ENCODE measurements at places on chromosomes 1 and 21.

GRCh38 chr1:108537976-108538375 is 21.9 kb upstream of the EEIG2 start:
- DNase-seq = no peak

- DNase-seq = peak; percentile 65
Observed at GRCh38 chr1:209747580-209748262, 8.1 kb upstream of the TRAF3IP3 start.

- no peak for DNase-seq
Observed at GRCh38 chr1:109084563-109085517, 5.7 kb upstream of the TMEM167B start.

GRCh38 chr1:156153362-156153761 is at the start of gene SEMA4A:
SEMA4A (plus strand) TSS chr1:156153585; CDS start chr1:156154579, 994 bp downstream.
- no peak for DNase-seq

DNA sequence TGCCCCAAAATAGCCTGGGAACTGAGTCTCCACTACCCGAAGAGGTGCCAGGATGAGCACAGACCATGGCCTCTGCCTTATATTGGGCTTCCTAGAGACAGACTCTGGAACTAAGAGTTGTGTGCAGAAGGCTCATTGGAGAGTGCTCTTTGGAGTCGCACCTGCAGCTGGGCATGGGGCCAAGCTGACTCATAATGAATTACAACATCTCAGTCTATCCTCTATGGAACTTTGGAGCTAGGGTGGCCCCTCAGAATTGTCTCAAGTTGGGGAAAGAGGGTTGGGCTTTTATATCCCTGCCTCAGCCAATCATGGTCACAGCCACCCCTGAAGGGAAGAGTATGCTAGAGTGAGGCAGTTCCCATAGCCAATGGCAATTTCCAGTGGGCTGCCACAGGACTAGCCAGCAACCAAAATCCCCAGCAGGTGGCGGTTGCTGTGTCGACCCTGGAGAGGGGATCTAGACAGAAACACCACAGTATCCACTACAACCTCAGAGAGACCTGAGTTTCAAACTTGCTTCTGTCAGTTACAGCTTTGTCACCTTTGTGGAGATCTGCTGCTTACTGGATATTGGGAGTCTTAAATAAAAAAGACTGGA is 93.8 kb downstream of the DMRTA2 start:
- no peak for DNase-seq

- no peak for DNase-seq
Observed at GRCh38 chr21:39451332-39452206, at the start of gene SH3BGR. SH3BGR (plus strand) TSS chr21:39451970; CDS start chr21:39452097, 127 bp downstream.

- no peak for DNase-seq
Observed at GRCh38 chr21:44736291-44737004, 25.1 kb upstream of the TSPEAR start.

GRCh38 chr1:85577419-85578320 is 2.9 kb upstream of the CCN1 start:
- no peak for DNase-seq

- DNase-seq = no peak
Observed at GRCh38 chr1:184283999-184284398, 102.8 kb upstream of the C1orf21 start.

GRCh38 chr1:51294566-51295184 is 35.7 kb downstream of the TTC39A start:
- DNase-seq = no peak

DNA sequence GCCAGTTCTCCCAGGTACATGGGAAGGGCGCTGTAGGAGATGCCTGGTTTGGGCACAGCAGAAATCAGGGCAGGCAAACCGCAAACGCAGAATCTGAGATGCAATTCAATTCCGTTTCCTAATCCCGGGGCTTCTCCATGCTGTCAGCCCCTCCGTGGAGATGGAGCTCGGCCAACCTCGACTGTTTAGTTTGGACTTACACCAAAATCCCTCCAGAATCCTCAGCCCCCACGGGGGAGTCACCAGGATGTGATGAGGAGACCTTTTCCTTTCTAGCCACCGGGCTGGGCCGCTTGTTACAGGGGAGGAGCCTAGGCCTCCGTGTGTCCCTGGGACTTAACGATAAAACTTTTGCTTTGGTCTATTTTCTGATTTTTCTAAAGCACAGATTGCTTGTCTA is 7.9 kb downstream of the SLC2A7 start:
- no peak for DNase-seq

DNA sequence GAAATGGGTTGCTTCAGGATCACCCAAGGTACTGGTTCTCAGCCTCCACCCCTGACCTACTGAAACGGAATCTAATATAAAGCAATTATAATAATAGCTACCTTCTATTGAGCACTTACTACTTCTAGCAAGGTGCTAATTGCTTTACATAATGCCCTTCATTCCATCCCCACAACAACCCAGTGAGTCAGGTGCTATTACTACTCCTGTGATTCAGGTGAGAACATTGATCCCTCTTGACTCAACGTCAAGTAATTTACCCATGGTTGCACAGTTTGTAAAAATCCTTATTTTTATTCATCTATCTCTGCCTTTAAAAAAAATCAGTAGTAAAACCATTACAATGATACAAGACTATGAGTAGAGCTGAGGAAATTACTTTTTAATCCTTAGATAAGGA is 85.2 kb downstream of the UCHL5 start:
- no peak for DNase-seq

- no peak for DNase-seq
Observed at GRCh38 chr1:181969902-181970301, 91.6 kb downstream of the ZNF648 start.

GRCh38 chr1:66041654-66042053 is 249.0 kb downstream of the PDE4B start:
- no peak for DNase-seq

DNA sequence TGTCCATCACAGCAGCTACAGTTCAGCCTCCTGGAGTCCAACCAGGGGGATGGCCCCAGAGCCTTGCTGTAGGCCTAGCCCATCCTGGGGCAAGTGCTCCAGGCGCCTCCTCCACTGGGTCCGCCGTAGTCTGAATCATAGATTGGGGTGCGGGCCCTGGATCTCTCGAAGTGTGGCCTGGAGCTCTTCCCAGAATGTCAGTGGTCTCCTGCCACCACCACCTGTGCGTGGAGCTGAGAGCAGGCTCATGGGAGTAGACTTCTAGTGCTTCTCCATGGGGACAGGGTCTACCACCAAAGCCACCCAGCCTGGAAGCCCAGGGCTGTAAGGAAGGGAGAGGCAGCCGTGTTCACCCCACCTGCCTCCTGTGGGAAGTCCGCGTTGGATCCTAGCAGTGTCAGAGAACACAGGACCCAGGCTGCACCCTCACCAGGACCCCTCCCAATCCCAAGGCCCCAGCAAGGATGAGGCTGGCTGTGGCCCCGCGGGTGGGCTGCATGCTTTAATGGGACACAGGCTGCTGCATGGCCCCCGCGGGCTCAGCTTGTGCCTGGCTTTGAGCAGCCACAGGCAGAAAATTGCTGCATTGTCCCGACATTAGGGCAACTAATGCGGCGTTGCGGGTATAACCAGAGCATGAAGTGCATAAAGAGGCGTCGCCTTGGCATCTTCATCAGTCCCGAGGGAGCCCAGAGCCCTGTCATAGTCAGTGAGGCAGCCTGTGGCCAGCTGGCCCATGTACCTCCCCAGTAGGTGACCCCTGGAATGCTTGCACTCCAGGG is 735 bp upstream of the HES3 start:
- no peak for DNase-seq

- DNase-seq = no peak
Observed at GRCh38 chr21:18986197-18986596, 582.6 kb upstream of the TMPRSS15 start.

- no peak for DNase-seq
Observed at GRCh38 chr1:177287270-177287669, 116.5 kb downstream of the BRINP2 start.

All from stimulated activated CD8-positive, alpha-beta memory T cell treated with anti-CD3 and anti-CD28 coated beads, Interleukin-4, amount 100 ng/mL, for 1 hour (primary cell).